ENCODE measurements at places on chromosomes 4 and X.

GRCh38 chr4:115841871-115842270 is 728.5 kb upstream of the NDST4 start:
- DNase-seq = no peak

DNA sequence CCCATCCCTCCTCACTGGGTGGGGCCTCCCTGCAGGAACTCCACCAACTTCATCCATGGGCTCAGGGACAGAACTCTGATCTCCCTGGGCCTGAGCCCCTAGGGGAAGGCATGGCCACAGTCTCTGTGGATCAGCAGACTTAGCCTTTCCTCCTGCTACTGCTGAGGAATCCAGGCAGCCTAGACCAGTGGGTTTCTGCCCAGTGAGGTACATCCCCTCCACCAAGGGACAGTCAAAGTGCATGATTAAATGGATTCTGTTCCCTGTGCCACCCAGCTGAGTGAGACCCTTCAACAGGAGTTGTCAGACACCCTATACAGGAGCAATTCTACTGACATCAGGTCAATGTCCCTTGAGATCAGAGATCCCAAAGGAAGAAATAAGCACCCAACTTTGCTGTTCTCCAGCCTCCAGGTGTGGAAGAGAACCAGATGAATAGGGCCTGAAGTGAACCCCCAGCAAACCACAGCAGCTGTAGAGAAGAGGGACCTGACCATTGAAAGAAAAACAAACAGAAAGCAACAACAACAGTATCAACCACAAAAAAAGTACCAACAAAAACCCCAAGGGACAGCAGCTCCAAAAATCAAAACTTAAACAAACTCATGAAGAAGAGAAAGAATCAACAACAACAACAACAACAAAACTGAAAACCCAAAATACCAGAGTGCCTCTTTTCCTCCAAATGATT is 84.8 kb downstream of the CHIC1 start:
- DNase-seq = no peak

- DNase-seq = peak; percentile 97
Measured at GRCh38 chr4:6183740-6184139, 16.6 kb downstream of the JAKMIP1 start.

DNA sequence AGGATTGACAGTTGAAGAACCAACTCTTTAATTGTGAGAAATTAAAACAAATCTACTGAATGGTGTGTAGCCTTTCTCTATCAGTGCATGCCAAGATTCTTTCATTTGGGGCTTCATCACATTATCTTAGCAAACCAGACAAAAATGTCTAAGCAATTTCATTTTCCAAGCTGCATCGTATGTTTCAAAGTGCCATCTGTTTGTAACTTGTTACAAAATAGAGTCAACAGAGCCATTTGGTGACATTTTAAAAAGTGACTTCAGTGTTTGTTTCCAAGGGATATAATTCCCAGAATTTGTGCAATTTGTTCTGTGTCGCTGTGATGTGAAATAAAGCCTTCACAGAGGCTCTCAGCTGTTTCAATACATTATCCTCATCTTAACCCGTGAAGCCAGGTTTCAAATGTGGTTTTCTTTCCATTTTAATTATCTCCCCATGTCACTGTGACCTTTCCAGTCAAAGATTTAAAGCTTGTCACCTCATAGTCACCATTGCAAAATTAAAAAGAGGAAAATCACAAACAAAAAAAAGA is 46.0 kb upstream of the C1QTNF7 start:
- no peak for DNase-seq

DNA sequence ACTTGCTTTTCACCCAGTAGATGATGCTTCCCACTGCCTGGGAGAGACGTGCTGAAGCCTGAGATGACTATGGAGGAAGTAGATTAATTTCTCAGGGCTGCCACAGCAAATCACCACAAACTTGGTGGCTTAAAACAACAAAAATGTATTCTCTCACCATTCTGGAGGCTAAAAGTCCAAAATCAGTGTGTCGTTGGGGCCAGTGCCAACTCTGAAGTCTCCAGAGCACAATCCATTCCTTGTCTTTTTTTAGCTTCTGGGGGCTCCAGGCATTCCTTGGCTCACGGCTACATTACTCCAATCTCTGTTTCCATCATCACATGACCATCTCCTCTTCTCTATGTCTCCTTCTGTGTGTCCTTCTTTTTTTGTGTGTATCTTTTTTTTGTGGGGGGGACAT is 105.8 kb upstream of the C1QTNF7 start:
- DNase-seq = no peak

DNA sequence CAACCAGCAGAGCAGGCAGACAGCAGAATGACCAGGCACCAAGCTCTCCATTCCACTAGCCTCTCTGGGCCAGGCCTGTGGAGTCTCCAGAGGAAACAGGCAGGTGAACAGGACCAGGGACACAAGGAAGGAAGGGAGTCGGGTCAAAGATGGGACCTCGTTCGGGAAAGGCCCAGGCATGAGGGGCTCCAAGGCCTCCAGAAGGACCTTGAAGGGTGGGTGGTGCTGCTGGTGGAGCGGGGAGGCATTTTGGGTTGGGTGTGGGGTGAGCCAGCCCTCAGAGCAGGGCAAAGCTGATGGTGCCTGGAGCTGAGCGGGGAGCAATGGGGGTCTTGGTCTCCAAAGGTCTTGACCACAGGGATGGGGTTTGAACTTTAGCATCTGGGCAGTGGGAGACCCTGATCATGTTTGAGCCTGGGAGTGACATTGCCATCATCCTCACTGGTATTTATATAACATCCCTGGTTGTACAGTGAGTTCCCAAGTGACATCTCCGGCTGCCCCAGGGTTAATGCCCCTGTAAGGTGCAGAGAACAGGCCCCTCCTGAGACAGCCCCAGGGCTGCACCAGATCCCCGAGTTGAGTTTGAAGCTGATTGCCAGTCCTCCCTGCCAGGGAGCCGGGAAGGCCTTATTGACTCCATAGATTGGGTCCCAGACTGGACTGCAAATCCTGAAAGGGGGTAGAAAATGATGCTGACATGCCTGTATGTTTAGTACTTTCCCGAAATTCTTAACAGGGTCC is 52.7 kb downstream of the PSAPL1 start:
- no peak for DNase-seq

GRCh38 chr4:161555689-161556660 is 607.8 kb downstream of the FSTL5 start:
- DNase-seq = no peak

GRCh38 chr4:152943672-152944071 is 7.5 kb downstream of the FHDC1 start:
- DNase-seq = no peak

DNA sequence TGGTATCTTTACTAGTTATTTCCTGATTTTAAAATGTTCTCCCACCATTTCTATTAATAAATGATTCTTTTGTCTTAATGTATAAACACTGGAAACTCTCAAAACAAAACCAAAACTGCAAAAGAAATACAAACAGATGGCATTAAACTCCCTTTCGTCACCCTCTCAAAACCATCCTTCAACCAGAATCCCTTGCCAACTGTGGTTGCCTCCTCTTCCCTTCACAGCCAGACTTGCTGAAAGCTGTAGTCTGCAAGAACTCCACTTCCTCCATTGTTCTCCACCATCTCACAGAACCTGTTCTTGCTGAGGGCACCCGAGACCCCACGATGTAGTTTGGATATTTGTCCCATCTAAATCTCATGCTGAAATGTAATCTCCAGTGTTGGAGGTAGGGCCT is 96.5 kb downstream of the WWC2 start:
- DNase-seq = no peak

DNA sequence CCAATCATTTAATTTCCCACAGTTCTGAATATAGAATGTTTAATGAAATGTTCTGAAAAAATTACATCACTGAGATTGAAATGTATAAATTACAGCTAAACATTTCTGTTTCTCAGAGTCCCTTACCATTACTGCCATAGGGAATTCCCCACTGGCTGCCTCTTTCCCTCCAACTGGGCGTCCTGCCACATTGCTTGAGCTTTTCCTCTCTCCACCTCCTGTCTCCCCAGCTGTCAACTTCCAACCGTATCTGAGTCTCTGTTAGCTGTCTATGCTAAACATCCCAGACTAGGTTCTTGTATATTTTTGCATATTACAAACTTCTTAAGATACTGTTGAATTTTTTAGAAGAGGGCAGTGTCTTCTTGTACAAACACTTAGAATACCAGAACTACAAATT is 407.3 kb upstream of the SLIT2 start:
- no peak for DNase-seq

DNA sequence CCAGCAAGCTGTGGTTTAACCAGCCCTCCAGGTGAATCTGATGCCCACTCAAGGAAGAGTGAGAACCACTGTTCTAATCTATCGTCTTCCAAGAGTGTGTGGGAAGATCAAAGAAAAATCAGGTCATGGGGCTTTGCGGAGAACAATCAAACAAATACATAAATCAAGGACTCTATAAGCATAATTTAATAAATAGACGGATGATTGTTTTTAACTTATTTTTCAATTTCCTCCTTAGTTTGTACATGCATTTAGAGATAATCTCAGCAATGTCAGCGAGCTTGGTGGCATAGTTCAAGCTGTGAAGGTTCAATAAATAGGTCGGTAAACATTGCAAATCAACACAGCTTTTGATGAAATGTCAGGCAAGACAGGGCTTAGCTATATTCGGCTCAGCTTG is 84.9 kb downstream of the DMD start:
- DNase-seq = no peak

GRCh38 chr4:115424852-115425251 is 311.4 kb upstream of the NDST4 start:
- no peak for DNase-seq

DNA sequence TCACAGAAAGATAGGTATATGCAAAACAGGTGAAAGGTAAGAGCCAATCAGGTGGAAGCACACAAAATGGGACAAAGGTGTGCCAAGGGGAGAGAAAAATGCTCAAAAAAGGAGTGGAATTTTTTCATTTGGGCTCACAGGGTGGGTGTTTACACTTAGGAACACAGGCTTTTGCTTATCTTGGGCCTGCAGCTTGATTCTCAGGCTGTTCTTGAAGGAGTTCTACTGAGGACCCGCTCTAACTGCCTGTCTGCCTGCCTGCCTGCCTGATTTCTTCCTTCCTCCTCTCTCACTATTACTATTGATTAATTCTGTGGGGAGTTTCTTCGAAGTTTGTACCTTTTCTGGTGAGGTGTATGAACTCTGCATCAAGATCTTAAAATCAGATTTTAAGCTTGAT is 120.3 kb upstream of the CTSO start:
- no peak for DNase-seq

DNA sequence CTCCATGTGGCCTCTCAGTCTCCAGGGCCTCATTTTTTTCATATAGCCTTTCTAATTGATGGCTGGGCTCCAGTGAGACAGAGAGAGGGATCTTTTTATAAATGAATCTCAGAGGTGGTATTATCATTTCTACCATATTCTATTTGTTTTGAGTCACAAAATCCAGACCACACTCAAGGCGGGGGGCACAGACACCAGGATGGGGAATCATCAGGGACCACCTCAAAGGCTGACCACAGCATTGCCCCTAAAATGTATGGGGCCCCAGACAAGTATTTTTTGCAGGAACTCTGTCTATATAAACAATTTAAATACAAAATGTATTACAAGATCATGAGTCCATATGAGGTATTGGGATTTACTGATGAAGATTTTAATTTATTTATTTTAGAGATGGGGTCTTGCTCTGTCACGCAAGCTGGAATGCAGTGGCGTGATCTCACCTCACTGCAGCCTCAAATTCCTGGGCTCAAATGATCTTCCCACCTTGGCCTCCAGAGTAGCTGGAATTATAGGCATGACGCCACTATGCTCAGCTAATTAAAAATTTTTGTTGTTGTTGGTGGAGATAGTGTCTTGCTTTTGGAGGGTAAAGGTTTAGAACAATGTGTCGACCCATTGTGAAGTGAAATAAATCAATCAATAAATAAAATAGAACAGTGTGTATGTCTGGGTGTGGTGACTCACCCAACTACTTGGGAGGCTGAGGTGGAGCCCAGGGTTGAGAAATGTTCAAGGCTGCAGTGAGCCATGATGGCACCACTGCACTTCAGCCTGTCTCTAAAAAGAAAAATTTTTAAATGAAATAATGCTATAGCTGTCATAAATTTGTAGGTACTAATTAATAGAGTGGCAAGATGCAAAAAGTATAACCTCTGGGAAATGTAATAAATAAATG is 29.4 kb downstream of the WDR13 start:
- DNase-seq = no peak

DNA sequence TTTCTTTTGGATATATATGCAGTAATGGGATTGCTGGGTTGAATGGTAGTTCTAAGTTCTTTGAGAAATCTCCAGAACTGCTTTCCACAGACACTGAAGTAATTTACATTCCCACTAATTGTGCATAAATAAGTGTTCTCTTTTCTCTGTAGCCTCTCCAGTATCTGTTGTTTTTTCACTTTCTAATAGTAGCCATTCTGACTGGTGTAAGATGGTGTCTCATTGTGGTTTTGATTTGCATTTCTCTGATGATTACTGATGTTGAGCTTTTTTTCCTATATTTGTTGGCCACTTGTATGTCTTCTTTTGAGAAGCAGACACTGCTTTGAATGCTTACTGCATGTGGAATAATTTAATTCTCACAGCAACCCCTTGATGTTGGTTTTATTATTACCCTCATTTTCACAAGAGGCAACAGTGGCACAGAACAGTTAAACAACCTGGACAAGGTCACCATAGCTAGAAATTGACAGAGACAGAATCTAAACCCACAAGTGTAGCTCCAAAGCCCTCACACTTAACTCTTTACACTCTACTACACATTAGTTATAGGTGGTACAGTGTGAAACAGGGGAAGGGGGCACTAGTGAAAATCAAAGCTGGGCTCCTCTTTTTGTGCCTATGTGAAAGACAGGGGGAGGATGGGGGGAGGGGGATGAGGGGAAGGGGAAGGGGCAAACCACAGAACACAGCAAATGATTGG is 96.1 kb downstream of the REELD1 start:
- DNase-seq = no peak

DNA sequence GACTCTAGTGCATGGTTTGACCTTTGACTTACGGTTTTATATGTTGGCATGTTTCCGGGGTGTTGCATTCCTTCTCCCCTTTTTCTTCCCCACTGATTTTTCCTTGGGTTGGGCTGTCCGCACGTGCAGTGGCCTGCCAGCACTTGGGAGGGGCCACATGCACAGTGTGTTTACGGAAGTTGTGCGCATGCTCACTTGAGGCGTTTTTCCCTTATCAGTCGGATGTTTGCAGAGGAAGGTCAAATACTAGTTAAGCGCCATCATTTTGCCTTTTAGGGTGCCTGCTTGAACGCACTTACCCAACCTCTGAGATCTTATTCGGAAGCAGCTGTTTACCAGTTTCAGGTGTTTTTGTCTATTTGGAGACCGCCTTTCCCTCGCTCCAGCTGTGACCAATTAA is 653.9 kb upstream of the AADAT start:
- DNase-seq = no peak

DNA sequence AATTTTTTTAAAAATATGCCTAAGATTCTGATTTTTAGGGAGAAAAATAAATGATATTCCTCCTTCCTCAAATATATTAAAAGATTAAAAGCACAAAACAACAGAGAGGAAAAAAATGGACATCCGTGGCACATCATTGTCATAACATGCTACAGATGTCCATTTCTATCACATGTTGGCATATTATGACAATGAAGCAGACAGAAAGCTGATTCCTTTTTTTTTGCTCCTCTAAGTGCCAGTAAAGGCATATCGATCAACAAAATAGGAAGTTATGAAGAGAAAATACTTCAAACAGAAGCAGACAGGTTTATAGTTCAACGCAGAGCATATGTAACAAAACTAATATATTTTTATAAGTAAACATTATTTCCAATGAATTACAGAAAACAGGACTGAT is 11.2 kb downstream of the KLHL8 start:
- DNase-seq = no peak

- no peak for DNase-seq
Measured at GRCh38 chrX:31858915-31859314, 787.1 kb upstream of the FTHL17 start.
